ENCODE measurements at places on chromosomes 2 and 18.
A peak's percentile ranks its signal among the peaks of the same experiment; 100 is the strongest.

DNA sequence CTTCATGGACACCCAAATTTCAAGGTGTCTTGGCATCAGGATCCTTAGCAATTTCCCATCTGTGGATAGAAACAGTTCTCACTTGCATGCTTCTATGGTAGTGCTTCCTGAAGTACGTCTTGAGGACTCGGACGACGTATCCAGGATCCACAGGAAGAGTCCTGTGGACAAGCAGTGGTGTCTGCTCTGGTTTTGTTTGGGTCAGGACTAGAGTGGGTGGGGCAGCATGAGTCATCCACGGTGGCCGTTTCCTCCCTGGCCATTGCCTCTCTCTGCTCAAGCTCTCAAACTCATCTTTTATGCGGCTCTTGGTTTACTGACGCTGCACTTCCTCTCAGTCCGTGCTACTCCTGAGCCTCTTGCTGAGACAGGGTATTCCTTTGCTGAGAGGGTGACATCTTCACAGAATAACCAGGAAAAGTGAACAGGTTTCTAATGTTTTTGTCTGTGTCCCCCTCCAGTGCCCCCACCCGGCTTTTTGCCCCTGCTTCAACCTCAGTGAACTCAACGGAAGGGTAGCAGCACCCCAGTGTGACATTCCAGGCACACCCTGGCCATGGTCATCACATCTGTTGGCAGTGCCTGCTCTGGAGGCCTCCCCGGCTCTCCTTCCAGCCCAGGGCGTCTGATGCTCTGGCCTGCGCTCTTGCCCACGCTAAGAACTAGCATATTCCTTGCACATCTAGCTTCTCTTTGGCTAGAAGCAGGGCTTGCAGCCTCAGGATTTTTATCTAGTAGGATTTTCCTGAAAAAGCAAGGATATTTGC, 62.2 kb downstream of the ARMC9 start:
- DNase-seq = no peak

GRCh38 chr2:233072838-233073237, 12.7 kb downstream of the INPP5D start:
- no peak for DNase-seq

GRCh38 chr2:15763822-15764682, 172.4 kb downstream of the DDX1 start:
- DNase-seq = no peak

- DNase-seq = no peak
Observed at GRCh38 chr2:181242262-181242661, 214.9 kb upstream of the ITGA4 start.

DNA sequence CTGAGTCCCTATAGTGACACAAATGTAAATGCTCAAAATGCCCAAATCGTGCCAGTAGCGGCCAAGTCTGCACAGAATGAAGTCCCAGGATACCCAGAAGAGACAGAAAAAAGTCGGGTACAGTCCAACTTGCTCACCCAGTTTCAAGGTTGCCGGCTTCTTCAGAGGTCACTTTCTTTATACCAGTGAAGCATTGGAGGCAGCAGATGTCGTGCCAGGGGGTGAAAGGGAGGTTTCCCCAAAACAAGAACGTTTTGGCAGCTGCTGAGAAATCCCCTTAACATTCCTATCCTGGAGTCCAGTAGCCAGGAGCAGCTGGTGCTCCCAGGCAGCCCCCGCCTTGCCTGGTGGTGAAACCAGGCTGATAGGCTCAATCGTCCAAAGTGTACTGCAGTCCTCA, 58.1 kb upstream of the MCFD2 start:
- DNase-seq = no peak

- peak; percentile 78 for DNase-seq
Observed at GRCh38 chr18:79933765-79934164, 17.7 kb downstream of the SLC66A2 start.

DNA sequence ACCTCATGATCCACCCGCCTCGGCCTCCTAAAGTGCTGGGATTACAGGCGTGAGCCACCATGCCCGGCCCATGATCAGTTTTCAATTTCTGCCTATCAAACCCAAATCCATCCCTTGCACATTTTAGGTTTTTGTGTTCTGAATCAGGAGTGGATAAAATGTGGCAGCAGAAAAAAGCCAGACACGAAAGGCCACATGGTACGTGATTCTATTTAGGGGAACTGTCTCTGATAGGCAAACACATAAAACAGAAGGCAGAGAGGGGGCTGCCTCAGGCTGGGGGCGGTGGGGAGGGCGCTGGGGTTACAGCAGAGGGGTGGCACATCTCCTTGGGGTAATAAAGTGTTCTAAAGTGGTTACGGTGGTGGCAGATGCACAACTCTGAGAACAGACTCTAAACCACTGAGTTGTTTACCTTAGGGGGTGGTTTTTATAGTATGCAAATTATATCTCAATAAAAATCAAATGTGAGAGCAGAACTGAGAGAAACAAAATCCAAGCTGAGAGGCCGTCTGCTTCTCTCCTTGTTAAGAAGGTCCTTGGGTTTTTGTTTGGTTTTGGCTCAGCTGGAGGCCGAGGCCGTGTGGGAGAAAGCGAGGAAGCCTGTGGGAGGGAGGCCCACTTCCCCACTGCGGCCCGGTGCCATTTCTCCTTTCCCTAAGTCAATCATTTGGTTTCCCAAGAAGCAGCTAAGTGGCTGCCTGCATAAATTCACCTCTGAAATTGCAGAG, 78.0 kb downstream of the SOWAHC start:
- DNase-seq = no peak

DNA sequence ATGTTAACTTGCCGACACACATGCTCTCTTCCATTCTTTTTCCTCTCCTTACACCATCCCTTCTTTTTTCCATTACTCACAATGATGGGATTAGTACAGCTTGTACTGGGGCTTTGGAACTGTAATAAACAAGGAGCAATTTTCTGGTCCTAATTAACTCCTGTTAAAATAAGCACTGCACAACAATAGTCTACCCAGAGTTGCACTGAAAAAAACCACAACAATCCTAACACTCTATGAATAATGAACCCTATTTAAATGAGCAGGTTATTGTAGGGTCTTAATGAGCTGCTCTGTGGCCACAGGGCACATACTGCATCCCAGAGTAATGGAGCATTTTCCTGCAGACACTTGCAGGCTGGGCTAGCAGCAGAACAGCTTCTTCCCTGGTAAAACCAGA, 380.3 kb downstream of the NRXN1 start:
- DNase-seq = no peak

GRCh38 chr2:239171643-239172042, 229.2 kb downstream of the HDAC4 start:
- DNase-seq = no peak

DNA sequence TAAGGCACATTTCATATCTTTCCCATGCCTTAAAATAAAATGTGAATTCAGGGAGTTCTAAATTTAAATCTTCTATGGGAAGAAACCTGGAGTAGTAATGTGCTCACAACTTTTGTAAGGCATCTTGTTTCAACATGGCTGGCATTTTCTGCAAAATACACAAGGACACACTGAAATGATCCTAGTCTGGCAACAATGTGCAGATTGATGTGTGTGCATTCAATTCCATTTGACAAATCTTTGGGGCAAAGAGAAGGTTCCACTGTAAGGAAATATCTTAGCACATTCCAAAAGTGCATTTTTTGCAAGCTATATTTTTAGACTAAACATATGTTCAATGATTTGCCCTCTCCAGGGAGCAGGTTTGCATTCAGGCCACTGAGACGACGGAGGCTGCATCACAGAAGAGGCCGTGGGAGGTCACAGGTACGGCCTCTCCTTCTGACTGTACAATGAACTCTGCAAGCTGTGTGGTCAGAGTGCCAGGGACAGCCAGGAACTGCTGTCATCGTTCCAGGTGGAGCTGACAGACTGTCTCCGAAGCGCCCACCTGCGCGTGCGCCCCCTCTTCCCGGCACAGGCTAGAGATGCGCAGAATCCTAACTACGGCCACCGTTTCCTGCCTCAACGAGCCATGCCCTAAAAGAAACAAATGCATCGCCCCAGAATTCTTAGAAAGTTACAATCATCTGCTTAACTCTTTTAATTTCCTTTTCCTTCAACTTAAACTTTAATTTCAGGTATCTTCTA, 149.2 kb upstream of the POU3F3 start:
- no peak for DNase-seq

- DNase-seq = no peak
Observed at GRCh38 chr18:70028084-70028483, 80.4 kb upstream of the CD226 start.

- DNase-seq = no peak
Observed at GRCh38 chr2:186348200-186348599, 137.9 kb upstream of the ZC3H15 start.

DNA sequence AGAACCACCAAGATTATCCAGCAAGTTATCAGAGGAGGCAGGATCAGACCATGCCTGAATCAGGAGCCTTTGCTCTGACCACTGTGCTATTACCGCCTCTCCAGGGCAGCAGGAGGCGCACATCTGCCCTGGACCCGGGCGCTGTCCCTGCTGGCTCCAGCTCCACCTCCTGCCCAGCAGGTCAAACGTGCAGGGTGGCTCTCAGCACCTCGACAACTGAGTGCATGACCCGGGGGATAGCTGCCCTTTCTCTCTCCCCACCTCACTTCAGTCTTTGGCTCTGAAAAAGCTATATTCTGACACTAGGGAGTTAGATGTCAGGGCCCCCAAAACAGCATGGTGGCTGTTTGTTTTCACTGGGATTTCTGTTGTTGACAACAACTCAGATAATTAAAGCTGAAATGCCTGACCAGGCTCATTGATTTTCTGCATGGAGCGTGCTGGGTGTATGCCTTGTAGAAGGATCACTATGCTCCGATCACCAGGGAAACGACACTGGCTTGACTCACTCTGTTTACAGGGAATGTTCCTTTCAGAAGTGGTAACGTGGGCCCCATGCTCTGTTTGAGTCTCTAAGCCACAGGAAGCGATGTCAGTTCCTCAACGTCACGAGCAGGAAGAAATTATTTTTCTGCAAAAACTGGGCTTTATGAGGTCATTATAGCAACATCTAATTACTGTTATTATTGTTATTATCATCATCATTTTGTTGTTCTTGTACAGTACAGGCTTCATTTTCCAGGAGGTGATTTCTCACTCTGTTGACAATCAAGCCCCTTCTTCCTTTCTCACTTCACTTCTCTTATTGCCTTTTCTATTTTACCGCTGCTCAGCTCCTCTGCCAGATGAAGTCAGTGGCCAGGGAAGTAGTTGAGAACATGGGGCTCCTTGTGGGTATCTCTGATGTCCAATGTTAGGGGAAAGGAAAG, 125.6 kb downstream of the PLB1 start:
- DNase-seq = peak; percentile 87

GRCh38 chr2:223865907-223866508, 28.6 kb upstream of the AP1S3 start:
- DNase-seq = no peak

DNA sequence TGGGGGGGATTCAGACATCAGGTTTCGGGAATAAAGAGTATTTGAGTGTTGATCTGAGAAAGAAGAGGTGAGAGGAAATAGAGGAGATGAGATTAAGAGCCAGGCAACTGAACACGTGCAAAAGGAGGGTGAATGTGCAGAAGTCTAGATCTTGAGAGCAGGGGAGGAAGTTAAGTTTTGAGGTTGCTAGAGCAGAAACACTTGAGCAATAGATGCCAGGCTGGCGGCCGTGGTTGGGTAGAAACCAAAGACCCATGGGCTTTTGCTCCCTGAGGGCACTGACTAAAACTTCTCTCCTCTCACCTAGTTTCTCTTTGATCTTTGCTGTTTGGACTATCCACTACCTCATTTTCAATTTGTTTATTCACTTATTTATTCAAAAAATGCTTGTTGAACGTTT, 116.0 kb downstream of the CDC42EP3 start:
- DNase-seq = no peak

DNA sequence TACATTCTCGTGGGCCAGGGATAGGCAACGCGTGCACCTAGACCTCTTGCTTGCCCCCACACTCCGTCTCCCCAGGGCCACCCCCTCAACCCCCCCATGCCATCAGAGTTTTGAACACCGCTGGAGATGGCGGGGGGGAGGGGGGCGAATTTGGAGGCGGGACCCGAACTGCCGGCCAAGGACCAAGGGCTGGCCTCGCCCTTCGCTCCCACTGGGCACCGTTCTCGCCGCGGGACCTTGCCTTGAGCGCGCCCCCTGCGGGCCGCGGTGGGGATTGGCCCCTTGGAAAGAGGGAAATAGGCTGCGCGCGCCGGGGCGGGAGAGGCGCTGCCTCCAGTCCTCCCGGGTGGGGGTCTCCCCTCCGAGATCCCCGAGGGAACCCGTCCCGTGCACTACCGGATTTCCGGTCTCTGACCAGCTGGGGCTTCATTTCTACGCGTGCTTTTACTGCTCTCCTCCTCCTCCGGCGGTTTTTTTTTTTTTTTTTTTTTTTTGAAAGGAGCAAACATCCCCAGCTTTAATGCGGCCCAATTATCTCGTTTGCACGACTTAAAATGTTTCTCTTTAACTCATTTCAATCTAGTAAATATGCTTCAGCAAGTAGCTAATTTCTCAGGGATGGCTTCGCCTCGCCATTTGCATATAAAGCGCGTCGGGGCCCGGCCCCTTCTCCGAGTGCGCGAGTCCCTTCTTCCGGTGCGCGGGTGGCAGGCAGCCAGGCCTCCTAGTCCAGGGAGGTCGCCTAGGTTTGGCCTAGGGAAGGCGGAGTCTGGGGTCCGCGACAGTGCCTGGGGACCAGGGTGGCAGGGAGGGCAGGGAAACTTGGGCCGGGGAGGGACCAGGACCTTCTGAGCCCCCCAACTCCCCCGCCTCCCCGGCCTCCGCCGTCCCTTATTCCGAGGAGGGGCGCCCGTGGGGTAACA, 10.0 kb upstream of the GBX2 start:
- DNase-seq = peak; percentile 56

GRCh38 chr2:178391701-178392100, 59.3 kb downstream of the PRKRA start:
- no peak for DNase-seq

DNA sequence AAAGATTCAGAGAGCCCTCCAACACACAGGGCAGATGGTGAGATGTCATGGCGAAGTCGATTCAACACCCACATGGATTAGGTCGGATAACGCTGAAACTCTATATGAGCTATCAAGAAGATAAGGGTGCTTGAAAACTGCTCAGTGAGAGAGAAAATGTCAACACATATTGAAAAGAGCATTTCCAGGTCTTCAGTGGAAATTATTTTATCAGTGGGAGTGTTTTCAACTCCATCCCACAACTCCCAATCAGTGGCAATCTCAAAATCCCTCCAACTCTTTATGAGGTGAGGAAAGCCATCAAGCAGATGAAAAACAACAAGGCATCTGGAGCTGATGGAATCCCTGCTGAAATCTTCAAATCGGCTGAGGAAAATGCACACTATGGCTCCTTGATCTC, 104.5 kb upstream of the KLHL14 start:
- no peak for DNase-seq

- no peak for DNase-seq
Observed at GRCh38 chr2:1117569-1117968, 166.9 kb downstream of the SNTG2 start.
